ENCODE measurements at places on chromosomes 2 and 18.

GRCh38 chr18:11095674-11096293, 53.6 kb downstream of the PIEZO2 start:
- no peak for DNase-seq

DNA sequence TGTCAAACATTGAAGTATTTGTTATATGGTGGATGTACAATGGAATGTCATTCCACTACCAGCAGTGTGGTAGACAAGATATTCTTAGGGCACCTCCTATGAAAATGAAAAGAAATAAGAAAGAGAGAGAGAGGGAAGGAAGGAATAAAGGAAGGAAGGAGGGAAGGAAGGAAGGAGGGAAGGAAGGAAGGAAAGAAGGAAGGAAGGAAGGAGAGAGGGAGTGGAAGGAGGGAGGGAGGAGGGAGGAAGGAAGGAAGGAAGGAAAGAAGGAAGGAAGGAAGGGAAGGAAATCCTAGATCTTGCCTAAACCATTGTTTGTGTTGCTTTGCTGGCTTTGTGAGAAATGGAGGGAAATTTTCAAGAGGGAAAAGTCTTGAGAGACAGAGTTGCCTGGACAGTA, 50.1 kb upstream of the TCF7L1 start:
- no peak for DNase-seq

- no peak for DNase-seq
These were observed 74.4 kb downstream of the TMEM18 start for GRCh38 chr2:602571-603359.

DNA sequence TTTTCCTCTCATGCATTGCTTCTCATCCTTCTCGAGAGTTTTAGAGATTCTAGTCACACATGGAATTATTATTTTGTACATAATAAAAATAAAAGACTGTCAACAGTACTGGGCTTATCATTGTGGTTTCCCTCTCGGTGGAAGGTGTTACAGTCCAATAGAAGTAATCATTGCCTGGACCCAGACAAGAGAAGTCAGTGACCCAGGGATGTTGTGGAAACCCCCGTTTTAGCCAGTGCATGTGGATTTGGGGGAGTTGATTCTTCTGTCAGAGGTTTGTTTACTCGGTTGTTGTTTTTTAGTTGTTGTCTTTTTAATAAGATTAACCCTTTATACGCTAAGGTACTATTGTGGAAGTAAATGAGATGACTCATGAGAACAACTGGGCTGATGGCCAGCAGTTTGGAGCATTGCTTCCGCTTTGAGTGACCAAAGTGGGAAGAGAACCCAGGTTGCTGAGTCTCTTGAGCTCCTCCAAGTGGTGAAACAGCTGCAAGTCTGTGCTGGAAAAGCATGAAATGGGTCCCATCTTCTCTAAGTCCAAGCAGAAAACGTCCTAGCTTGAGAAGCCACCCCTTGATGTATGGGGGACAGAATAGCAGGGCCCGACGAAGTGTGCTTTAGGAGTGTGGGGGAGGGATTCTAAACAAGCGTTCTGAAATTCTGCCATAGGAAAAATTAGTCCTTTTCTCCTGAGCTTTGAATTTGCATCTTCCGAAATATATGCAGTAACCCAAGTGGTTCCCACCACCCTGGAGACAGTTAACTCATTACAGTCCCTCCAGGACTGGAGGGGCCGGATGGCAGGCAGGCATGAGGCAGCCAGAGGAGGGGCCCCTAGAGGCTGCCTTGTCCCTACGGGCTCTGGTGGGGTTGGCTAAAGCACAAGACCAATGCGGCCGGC, 61.8 kb upstream of the GPR45 start:
- no peak for DNase-seq

DNA sequence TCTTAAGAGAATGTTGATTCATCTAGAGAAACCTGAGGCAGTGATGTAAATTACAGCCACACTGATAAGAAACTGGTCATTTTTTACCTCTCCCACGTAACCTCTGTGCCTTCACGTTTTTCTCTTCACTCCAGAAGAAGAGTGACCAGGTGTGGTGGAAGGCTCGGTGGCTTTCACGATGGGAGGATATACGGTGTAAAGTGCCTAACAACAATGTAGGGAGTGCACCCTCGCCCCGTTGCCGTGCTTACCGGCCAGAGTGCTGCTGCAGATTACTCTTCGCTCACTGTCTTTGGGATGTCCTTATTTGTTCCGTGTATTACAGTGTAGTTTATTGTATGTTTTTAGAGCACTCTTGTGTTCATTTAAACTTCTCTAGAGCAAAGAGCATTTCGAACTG, 46.5 kb downstream of the NCK2 start:
- no peak for DNase-seq

DNA sequence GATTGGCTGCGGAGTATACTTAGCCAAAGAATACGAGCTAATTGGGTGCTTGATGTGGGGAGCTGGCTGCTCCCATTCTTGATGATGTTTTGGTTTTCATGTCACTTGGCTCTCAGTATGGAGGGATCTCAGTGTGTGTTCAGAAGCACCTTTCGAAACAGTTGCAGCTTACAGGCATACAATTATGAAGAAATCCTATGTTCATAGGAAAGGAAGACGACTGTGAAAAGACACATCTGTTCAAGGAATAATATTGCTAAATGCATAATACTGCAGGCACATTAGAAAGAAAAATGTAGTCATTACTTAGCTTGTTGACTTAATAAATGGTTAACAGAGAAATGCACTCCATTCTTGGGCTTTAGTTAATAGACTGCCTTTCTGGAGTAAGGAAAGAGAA, 4.1 kb downstream of the LRRC30 start:
- DNase-seq, result no peak

GRCh38 chr2:72916743-72917137, 579 bp upstream of the EMX1 start:
- DNase-seq, result no peak

DNA sequence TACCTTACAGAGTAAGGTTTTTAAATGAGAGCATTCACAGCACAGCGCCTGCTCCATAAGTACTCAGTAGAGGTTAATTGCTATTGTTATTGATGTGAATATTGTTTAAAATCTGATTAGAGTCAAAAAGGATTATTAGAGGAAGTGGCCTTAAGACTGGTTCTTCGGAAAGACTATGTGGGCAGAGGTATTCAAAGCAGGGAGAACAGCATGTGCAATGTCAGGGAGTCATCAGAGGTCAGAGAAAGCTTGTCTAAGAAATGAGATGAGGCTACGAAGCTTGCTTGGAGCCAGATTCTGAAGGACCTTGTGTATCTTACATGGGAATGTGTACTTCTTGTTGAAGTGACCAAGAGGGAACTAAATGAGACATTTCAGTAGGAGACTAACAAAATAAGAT, 49.8 kb downstream of the PMS1 start:
- DNase-seq, result no peak

Measured in stimulated activated CD8-positive, alpha-beta memory T cell treated with anti-CD3 and anti-CD28 coated beads, Interleukin-7, amount 100 ng/mL, for 48 hours (primary cell).